KG1 (cell line): ENCODE measurements at places on chromosomes 4 and X.
A peak's percentile ranks its signal among the peaks of the same experiment; 100 is the strongest.

- no peak for DNase-seq
These were observed 353.9 kb downstream of the AFF2 start for GRCh38 chrX:148854306-148854705.

GRCh38 chr4:8708401-8709021 is 115.9 kb downstream of the CPZ start:
- DNase-seq: no peak

- no peak for DNase-seq
These were observed 2182.9 kb upstream of the TENM3 start for GRCh38 chr4:180060159-180060889.

DNA sequence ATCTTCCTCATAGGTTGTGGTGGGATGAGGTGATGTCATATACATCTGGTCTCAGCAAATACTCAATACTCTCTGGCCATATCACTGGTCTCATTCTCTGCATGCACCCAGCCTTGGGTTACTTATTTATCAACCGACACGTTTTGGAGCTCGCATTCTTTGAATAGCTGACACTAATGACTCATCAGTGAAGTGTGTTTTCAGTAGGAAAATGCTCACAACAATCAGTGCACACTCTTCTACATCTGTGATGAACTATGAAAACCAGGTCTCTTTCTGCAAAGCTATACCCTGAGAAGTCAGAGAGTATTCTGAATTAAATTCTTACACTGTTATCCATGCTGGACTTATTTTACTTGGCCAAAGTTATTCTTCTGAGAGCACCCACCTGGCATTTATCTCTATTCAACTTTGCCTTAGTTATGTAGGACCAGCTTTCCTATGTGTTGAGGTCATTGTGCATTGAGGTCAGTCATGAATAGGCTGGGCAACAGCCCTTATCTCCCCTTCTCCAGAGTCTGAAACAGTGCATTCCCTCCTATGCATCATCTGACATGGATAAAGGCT is 58.7 kb upstream of the DHX15 start:
- DNase-seq: no peak

DNA sequence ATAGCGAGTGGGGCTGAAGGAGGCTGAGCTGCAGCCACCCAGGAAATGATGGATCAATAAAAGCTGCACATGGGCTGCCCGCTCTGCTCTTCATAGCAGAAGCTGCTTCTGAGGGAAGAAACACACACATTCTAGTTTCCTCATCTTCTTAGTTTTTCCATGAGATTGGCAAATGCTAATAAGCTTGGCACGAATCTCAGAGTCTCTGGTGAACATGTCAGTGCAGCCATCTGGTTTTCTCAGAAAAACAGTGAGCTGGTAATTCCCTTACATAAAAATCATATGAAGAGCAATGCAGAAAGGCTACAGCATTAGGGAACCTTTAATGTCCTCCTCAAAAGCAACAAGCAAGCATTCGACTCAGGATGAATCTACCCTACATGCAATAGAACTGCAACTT is 69.9 kb downstream of the GATB start:
- DNase-seq: no peak

GRCh38 chr4:146302822-146303221 is 88.5 kb downstream of the REELD1 start:
- DNase-seq: no peak

DNA sequence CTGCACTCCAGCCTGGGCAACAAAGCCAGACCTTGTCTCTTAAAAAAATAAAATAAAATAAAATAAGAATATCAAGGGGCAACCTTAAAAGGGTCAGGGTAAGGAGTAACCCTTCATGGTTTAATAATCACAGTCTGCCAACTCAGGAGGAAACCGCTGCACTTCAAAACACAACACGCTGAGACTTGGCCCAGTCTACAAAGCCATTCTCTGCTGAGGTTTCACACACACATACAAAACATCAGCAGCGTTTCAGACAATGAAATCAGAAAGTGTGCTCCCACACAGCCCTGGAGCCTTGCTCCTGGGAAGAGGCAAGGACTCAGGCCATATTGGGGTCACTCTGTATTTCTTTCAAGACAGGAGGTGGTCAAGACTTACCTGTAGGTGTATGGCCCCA is 18.3 kb downstream of the SCARB2 start:
- DNase-seq: no peak

GRCh38 chrX:119389871-119390501 is 9.2 kb upstream of the SLC25A43 start:
- no peak for DNase-seq

DNA sequence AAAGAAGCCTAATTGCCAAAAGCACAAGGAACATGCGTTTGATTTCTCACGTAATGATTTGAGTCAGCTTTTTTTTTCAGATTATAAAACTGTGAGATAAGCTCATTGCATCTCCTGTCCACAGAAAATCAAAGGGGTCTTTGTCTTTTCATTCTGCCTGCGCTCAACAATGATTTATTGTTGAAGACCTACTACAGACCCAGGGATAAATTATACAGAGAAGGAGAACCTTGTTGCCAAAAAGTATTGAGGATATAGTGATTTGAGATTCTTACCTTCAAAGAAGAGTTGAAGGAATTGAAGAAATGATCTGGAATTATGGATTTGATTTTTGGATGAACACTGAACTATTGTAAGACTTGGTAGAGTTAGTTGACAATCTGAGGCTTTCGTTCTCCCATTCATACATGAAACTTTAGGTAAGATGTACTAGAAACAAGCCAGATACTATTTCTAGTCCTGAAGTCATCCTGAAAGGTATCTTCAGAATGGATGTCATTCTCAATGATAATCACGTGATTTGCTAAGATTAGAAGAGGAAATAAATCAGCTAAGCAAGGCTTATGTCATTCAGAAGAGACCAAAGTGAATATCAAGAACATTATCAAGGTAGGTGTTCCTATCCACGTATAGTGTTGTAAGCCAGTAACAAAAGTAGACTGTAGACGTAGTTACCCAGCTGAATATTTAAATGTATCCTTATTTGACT is 71.1 kb upstream of the SCOC start:
- DNase-seq: no peak

GRCh38 chrX:49166914-49167739 is 4.6 kb downstream of the MAGIX start:
- peak; percentile 81 for DNase-seq

DNA sequence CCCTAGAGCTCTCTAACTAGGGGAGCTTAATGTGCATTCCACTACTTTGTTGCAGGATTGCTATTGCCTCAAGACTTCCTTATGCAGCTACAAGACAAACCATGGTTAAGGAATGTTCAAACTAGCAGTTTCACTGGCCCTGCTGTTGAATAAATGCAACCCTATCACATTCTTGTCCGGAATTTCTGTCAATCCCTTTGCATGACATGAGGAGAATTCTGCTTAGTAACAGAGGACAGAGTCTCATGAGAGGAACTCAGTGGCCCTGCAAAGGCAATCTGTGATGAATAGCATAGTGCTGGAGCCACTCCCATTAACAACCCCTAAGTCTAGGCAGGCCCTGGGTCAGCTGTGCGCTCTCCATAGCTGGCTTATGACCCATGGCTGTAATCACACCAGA is 30.7 kb upstream of the SGMS2 start:
- no peak for DNase-seq

GRCh38 chr4:159206427-159206871 is 103.6 kb downstream of the RAPGEF2 start:
- peak; percentile 9 for DNase-seq

DNA sequence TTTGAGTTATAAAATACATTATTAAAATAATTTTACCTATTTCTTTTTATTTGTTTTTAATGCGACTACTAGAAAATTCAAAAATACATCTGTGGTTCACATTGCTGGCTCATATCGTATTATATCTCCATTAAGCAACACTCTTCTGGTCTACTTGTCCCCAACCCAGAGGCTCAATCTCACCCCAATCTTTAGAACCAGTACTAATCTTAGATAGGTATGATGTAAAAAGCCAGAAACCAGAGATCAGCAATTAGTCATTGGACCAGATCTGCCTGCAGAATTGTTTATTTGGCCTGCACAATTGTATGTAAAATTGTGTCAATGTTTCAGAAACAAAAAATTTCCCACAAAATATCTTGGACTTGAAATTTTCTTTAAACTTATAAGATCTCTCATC is 155.5 kb upstream of the BMP3 start:
- no peak for DNase-seq

DNA sequence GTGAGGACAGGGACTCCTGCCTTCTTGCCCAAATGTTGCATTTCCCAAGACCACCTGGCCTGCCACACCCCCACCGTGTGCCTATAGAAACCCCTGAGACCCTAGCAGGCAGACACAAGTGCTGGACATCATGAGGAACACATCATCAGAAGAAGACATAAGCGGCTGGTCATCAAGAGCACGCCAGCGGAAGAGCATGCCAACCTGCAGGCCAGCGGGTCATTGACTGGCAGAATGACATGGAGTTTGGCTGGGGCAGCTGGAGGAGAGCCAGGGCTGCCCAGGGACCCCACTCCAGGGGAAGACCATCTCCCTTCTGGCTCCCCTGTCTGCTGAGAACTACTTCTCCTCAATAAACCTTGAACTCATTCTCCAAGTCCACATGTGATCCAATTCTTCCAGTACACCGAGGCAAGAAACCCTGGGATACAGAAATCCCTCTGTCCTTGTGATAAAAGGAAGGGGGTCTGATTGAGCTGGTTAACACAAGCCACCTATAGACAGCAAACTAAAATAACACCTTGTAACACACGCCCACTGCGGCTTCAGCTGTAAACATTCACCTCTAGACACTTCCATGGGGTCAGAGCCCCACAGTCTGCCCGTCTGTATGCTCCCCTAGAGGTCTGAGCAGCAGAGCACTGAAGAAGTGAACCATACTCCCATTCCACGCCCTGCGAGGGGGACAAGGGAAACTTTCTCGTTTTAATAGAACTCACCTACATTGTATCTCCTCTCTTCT is 164.8 kb upstream of the EMCN start:
- no peak for DNase-seq

- no peak for DNase-seq
These were observed 521.0 kb downstream of the IQCM start for GRCh38 chr4:149294601-149295000.

DNA sequence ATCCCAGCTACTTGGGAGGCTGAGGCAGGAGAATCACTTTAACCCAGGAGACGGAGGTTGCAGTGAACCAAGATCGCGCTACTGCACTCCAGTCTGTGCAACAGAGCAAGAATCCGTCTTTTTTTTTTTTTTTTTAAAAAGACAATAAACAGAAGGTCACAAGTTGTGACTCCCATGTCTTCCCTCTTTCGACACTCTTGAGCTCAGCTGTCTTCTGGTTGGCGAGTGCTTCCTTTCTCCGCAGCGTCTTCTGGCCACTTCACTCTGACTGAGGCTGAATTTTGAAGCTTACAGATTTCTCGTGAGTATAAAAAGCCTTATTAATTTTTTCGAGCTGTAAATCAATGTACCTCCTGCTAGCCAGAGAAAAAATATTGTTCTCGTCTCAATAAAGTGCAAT is 124.9 kb downstream of the STOX2 start:
- DNase-seq: no peak

GRCh38 chr4:26542991-26543390 is 40.9 kb upstream of the TBC1D19 start:
- DNase-seq: no peak

GRCh38 chr4:73599182-73599581 is 21.1 kb downstream of the RASSF6 start:
- DNase-seq: no peak

- no peak for DNase-seq
These were observed 143.7 kb downstream of the RPA4 start for GRCh38 chrX:97027384-97027922.

- no peak for DNase-seq
These were observed 90.5 kb upstream of the WDR1 start for GRCh38 chr4:10207116-10207515.

DNA sequence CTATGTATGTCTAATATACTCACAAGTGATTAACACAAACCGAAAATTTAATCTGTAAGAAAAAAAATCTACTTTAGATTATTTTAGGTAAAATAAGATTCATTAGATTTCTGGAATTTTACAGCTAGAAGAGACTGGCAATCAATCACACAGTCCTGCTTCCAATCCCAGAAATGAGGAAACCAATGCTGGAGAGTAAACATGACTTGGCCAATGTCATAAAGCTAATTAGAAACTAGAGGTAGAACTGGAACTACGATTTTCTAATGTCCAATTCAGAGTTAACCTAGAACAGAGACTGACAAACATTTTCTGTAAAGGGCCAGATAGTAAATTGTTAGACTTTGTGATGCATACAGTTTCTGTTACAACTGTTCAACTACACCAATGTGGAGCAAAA is 123.6 kb downstream of the CORIN start:
- DNase-seq: no peak

- DNase-seq: no peak
These were observed 1.9 kb upstream of the DGAT2L6 start for GRCh38 chrX:70175338-70175737.

- no peak for DNase-seq
These were observed 60.5 kb upstream of the PGRMC2 start for GRCh38 chr4:128347930-128348660.

DNA sequence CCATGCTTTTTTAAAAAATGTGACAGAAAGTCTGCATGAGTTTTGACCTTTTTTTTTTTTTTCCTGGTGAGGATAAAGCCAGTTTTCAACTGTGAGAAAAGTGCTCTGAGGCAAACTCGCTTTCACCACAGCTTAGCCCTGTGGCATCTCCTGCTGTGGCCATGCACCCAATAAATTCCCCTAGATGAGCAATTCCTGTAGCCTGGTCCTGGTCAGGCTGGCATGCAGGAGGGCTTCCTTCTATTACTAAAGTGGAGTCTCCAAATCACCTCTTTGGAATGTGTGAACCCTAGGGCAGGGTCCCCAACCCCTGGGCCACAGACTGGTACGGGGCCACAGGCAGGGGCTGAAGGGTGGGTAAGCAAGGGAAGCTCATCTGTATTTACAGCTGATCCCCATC is 265.4 kb downstream of the RAPGEF2 start:
- DNase-seq: no peak

DNA sequence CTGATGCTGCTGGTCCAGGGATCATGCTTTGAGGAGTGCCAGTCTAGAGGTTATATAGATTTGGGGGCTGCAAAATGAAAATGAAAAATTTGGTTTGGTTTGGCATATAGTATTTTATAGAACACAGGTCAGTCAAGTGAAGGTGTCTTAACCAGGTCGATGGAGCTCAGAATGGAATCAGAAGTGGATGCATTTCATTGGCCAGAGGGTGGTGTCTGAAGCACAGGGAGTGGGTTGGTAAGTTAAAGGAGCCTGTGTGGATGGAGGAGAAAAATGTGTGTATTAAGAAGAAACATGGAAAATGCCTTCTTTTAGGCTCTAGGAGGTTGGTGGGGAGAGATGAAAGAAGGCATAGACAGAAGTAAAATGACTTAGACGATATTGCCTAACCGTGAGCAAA is 8.6 kb downstream of the GALNT7 start:
- no peak for DNase-seq

- DNase-seq: no peak
These were observed 215.2 kb downstream of the CBR4 start for GRCh38 chr4:168794881-168795280.

GRCh38 chr4:120749445-120750151 is 172.9 kb downstream of the PRDM5 start:
- DNase-seq: peak; percentile 9

DNA sequence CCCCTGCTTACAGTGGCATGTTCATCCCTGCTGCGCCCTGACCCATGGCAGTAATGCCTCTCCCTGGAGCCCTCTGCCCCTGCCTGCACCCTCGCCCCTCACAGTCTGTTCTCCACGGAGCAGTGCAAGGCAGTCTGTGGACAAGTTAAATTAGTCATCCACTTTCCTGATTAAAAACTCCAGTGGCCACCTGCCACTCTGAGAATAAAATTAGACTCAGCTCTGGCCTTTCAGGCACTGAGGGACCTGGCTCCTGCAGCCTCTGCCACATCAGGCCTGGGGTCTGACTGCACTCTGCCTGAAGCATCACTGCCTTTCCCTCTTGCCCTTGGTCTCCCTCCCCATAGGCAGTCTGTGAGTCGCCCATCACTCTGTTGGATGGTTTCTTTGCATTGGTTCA is 53.6 kb downstream of the GRK4 start:
- DNase-seq: no peak
